ENCODE measurements at places on chromosomes 16 and 17.

DNA sequence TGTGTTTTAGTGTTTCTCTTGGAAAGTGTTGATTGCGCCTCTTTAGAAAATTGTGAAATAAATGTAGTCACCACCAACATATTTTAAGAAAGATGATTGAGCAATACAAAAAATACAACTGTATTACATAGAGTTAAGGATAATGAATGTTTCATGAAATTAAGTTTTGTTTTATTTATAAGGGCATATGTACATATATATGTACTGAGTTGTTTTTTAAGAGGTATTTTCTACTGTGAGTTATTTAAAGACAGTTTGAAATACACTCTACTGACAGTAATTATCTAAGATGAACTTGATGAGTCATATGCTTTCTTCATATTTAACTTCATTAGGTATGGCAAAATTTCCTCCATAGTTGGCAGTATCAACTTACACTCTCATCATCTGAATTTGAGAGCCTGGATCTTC, 411.7 kb downstream of the HS3ST3B1 start:
- DNase-seq: no peak

- DNase-seq: no peak
These were observed 351.1 kb downstream of the KCNJ2 start for GRCh38 chr17:70520447-70520846.

- no peak for DNase-seq
These were observed 1.3 kb downstream of the ADGRG1 start for GRCh38 chr16:57629516-57630406.

DNA sequence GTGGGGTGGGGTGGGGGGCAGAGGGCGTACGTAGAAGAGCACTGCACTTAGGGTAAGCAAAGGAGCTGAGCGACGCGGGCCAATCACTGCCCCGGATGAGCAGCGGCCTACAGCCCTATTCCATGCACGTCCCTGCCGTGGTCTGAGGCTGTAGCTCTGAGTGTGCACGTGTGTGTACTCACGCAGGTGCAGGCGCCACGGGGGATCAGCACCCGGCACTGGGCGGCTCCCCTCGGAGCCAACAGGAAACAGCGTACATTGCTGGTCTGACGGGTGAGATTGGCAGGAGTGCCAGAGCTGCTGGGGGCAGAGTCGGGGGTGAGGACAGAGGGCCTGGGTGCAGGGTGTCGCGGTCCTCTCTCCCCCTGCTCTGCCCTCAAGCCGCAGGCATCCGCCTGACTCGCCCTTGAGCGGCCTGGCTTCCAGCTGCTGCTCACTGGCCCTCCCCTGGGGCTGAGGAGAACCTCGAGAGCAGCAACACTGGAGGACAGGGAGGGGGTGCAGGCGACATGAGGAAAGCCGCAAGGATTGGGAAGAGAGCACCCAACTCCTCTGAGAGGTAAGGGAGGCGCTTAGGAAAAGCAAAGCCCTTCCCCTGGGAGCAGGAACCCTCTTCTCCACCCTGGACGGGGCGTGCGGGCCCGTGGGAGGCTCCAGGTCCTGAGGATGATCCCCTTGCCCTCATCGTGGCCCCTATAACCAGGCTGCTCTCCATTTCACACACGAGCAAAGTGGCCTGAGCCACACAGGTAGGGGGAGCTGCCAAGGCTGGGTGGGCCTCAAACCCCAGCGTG, 57.8 kb downstream of the ENGASE start:
- no peak for DNase-seq

- DNase-seq: no peak
These were observed 28.6 kb downstream of the COG7 start for GRCh38 chr16:23424292-23424958.

DNA sequence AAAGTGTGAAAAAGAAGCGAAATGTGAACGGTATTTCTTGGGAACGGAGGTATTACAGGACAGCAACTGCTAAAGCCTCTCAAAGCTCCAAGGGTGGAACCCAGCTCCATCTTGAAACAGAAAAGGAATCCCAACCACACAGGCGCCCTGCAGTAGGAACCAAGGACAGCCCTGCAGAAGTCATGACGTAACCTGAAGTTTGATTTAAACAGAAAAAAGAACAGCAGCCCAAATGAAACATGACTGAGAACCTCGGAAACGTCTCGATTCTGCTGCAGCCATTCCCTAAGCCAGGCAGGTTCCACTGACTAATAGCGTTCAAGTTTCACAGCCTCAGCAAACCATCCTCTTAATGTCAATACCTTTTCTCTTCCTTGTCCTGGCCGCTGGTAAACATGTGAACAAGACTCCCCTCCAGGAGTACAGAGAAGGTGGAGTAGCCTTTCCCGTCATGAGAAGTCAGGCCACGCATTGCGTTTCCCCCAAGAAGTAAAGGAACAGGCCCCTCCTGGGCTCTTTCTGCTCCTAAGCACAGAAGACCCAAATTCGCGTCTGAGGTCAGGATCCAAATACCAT, 20.1 kb downstream of the SIAH1 start:
- no peak for DNase-seq

GRCh38 chr16:64543441-64543840, 578.4 kb downstream of the CDH11 start:
- no peak for DNase-seq

DNA sequence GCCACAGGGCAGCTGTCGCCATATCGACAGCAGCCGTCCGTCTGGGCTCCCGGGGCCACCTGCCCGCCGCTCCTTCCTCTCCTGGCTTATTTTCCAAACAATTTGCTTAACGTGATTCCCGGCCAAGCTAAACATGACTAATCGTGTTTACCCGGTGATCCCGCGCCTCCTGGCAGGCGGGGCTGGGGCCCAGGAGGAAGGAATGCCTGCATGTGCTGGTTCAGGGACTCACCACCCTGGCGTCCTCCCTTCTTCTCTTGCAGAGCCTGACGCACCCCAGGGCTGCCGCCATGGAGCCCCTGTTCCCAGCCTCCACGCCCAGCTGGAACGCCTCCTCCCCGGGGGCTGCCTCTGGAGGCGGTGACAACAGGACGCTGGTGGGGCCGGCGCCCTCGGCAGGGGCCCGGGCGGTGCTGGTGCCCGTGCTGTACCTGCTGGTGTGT, 6.1 kb downstream of the SSTR5 start:
- no peak for DNase-seq

GRCh38 chr16:58333985-58334384, 39.2 kb upstream of the PRSS54 start:
- no peak for DNase-seq

DNA sequence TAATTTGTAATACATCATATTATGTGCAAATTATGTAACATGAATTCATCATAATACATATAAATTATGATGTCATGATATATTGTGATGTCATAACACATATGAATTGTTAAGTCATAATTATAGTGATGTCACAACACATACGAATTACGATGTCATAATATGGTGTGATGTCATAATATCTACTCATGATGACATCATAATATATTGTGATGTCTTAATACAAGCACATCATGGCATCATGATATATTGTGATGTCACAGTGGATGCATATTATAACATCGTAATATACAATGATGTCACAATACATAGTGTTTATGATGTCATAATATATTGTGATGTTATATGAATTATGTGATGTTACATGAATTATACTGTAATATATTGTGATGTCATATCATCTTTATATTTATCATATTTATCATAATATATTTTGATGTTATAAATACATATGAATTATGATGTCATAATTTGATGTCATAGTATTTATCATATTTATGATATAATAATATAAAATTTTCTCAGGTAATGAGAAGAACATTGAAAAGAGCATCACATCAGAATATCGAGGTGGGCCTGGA, 1793.0 kb downstream of the TP53TG3F start:
- DNase-seq: no peak

DNA sequence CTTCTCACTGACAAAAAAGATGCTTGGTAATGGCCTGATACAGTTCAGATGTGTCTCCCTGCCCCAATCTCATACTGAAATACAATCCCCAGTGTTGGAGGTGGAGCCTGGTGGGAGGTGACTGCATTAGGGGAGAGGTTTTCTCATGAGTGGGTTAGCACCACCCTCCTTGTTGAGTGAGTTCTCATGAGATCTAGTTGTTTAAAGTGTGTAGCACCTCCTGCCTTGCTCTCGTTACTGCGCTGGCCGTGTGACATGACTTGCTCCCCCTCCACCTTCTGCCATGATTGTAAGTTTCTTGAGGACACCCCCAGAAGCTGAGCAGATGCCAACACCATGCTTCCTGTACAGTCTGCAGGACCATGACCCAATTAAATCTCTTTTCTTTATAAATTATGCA, 5.0 kb downstream of the TSR1 start:
- no peak for DNase-seq

DNA sequence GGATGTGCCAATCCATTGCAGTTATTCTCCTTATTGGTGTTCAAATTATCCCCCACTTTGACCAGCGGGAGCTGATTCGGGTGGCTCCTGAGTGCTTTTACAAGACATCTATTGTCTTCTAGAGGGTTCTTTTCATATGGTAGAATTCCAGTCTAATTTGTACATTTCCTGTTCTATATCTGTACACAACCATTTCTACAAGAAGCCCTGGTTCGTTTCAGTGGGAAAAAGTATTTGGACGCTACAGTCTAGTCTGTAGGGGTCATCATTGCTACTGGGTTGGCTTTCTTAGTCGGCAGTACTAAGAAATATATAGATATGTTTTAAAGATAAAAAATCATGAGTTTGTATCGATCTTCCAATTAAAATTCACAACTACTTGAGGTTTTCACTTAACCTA, 262.6 kb downstream of the MAP2K6 start:
- DNase-seq: no peak

DNA sequence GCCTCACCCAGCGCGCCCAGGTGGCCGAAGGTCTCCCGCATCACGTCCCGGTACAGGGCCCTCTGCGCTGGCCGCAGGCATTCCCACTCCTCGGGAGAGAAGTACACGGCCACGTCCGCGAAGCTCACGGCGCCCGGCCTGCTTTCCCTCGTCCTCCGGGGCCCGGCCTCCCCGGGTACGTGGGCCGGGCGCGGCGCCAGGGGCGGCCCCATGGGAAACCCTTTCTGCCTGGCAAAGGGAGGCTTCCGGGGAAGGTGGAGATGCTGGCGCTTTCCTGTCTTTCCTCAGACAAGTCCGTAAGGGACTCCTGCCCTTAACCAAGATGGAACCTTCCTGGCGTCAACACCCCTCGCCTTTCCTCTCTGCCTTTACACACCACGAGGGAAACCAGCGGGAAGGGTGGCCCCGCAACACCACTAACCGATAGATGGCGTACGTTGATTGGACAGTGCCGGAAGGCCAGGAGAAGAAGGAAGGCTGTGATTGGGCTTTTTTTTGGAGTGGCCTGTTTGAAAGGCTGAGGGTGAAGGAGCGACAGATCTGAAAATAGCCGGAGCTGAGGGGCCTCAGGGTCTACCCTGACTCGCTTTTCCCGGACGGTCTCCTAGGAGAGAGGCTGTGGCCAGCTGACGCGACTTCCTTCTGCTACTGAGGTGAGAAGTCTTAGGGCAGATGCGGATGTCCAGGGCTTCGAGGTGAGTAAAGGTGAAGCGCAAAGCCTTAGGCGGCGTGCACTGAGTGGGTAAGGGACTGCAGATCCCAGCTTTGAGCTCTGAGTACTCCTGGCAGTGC, at the start of gene ZNF785:
TSS of gene ZNF785 (minus strand) at position 298 of the 792 bp plus-strand sequence. CDS start at position 212, 86 bp downstream.
- peak; percentile 84 for DNase-seq

GRCh38 chr16:88940862-88941817, 35.9 kb downstream of the CBFA2T3 start:
- DNase-seq: no peak

DNA sequence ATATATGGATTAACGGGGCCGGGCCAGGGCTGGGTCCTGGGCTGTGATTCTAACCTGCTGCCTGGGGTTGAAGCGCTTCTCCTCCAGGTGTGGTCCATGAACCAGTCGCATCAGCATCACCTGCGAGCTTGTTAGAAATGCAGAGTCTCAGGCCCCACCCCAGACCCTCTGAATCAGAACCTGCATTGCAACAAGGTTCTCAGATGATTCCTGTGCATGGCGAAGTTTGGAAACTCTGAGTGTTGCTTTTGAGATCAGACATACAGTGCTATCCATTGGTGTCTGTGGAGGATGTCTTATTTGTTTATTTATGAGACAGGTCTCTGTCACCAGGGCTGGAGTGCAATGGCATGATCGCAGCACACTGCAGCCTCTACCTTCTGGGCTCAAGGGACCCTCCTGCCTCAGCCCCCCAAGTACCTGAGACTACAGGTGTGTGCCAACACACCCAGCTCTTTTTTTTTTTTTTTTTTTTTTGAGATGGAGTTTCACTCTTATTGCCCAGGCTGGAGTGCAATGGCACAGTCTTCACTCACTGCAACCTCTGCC, 99.8 kb downstream of the PITPNC1 start:
- DNase-seq: no peak

DNA sequence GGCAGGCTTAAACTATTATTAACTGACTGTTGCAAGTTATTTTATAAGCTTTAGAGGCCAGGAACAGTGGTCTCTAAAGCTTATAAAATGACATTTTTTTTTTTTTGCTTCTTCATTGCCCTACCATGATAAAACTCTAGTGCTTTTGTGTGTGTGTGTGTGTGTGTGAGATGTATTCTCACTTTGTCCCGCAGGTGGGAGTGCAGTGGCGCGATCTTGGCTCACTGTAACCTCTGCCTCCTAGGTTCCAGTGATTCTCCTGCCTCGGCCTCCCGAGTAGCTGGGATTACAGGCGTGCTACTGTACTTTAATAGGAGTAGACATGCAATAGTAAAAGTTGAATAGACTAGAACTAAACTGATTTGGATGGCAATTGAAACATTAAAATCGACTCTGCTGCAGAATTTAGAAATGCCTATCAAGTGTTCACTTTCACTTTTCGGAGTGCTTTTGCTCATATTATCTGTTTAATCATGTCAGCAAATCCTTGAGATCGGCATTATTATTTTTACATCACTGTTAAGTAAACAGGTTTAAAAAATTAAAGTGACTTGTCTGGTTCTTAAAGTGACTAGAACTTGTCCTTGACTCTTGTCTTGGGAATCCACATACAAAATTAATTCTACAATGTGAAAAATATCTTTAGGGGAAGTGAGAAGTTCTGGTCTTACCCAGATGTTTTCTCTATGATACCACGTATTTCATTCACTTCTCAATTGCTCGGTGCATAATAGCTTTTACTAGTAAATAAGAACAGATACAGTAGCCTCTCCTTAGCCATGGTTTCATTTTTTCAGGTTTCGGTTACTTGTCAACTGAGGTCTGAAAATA, 8.4 kb upstream of the PCTP start:
- DNase-seq: no peak

DNA sequence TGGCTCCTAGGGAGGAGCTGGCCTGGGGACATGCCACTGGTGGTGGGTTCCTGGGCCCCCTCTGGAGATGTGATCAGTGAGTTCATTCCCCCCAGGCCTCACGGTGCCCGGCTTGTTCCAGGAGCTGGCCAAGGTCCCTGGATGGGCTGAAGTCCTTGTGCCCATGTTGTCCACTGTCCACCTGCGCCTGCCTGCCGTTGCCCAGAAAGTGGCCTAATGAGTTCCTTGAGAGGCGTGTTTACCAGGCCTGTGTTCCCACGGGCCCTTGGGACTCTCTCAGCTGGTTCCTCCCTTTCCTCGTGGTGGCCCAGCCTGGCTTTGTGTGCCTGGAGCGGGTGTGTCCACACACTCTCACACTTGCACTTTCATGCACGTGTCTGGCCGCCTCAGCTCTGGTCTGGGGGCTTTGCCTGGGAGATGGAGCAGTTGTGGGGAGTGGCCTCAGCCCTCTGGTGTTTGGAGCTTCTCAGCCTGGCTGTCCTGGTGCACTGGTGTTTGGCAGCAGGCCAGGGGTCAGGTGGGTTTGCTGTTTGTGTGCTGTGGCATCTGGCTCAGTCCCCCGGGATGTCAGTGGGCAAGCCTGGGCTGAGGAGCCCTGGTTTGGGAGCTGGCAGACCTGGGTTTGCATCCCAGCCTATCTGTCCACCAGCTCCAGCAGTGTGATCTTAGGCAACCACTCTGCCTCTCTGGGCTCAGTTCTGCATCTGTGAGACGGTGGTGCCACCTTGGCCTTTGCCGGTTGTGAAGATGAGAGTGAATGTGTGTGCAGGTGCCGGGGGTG, 18.0 kb downstream of the ADCY7 start:
- no peak for DNase-seq

- DNase-seq: no peak
These were observed 152.5 kb downstream of the LGALS9B start for GRCh38 chr17:20314834-20315233.

Data from activated effector memory CD4-positive, alpha-beta T cell treated with Interleukin-2 at 50 U/mL for 16 hours (primary cell).